ENCODE measurements at places on chromosomes 12 and 14.
A peak's percentile ranks its signal among the peaks of the same experiment; 100 is the strongest.

DNA sequence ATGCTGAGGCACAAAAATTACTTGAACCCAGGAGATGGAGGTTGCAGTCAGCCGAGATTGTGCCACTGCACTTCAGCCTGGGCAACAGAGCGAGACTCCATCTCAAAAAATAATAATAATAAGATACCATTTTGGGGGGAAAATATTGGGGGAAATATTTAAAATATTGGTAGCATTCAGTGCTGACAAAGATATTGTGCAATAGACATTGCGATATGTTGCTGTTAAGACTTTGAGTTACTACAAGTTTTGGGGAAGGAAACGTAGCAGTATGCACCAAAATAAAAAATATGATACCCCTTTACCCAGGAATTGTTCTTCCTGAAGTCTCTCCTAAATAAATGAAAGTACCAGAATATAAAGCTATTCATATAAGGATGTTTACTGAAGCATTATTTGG lies 37.7 kb upstream of the MYBPC1 start:
- DNase-seq, result no peak

- DNase-seq, result no peak
Measured at GRCh38 chr12:130423136-130423535, 85.4 kb downstream of the PIWIL1 start.

DNA sequence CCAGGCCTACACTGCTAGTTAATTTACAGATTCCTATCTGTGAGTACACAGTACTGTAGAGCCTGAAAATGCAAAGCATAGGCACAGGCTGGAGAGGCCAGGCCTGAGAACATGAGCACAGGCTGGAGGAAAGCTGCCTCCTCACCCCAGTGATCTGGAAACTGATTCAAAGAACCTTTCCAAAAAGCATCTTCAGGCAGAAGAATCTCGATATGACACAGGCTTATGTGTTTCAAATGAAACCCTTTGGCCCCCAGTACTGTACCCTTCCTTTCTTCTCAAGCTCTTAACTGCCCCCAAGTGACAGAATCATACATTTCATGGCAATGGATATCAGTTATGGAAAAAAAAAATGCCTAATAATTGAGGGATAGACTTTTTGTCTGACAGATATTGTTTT lies 122.0 kb downstream of the KCNC2 start:
- no peak for DNase-seq

DNA sequence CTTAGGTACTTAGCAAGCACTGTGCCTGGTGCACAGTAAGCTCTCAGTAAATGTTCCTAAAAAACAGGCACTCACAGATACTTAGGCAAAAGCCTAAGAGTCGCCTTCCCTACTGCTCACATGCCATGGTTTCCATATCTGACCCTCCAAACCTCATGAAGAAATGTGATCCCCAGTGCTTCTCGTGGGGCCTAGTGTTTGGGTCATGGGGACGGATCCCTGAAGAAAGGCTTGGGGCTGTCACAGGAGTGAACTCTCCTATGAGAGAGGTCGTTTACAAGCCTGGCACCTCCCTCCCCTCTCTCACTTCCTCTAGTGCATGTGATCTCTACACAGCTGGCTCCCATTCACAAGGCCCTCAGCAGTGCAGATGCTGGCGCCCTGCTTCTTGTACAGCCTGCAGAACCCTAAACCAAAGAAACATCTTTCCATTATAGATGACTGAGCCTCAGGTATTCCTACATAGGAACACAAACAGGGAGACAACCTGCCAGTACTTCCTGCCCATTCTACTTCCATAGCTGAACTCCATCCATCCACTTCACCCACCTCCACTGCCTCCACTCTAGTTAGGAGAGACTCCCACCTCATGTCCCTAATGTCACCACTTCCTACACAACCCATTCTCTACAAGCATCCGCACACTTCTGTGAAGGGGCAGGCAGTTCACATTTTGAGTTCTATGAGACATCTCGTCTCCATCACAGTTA lies 2.9 kb downstream of the SLC15A4 start:
- DNase-seq, result no peak

- no peak for DNase-seq
Measured at GRCh38 chr12:85821759-85822158, 14.4 kb downstream of the RASSF9 start.

GRCh38 chr12:20429852-20430251 lies 61.5 kb downstream of the PDE3A start:
- DNase-seq, result no peak

GRCh38 chr12:3723916-3724805 lies 28.7 kb downstream of the CRACR2A start:
- no peak for DNase-seq

- DNase-seq, result no peak
Measured at GRCh38 chr12:53047221-53048032, 2.4 kb upstream of the TNS2 start.

- DNase-seq, result no peak
Measured at GRCh38 chr12:131892711-131893604, 1.5 kb upstream of the ULK1 start.

GRCh38 chr14:65302571-65303189 lies 109.8 kb upstream of the FUT8 start:
- DNase-seq, result no peak

GRCh38 chr14:30179381-30180130 lies 251.9 kb upstream of the PRKD1 start:
- DNase-seq, result no peak

- DNase-seq, result peak; percentile 78
Measured at GRCh38 chr12:90235642-90236041, 527.0 kb upstream of the ATP2B1 start.

DNA sequence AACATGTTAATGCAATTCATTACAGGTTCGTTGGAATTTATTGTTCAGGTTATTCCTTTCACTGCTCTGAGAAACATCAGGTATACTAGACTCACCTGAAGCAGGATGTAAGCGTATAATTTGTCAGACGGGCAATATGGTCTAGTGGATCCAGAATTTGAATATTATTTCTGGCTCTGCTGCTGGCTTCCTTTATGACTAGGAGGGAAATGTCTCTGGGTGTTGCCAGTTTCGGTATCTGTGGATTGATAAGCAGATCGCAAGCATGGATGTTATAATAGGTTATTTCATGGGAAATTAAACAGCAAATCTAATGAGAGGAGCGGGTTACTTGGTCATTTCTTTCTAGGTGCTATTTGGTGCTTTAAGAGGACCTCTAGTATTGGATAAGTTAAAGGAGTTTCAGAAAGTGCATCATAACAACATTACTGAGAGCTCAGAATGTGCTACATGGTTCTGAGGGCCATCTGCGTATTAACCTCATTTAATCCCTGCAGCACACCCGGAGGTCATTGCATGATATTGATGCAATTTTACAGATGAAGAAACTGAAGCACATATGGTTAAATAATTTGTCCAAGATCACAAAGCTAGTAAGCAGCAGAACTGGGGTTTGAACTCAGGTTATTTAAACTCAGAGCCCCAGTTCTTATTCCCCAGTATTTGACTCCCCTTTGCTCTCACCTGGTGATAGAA lies 47.3 kb upstream of the BCAT1 start:
- no peak for DNase-seq

DNA sequence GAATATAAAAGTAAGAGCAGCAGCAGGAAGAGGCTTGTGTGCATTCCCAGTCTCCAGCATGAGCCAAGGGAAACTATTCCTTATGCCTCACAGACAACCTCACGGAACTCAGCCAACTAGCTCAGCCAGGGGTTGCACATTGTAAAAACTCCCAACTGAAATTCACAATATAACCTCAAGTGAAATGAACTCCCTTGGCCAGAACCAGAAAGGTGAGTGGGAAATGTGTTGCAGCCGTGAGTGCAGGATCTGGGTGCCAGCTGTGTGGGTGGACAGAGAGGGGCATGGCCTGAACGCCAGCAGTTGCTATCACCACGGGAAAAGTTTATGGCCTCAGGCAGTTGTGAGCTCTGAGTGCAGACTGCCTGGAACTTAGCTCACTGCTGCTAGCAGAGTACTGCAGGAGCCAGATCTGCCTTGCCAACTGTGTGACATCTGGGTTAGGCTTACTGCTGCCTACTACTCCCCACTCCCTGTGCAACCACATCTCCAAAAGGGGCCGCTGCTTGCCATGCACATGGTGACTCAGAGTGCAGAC lies 2.3 kb upstream of the CLEC1A start:
- no peak for DNase-seq

DNA sequence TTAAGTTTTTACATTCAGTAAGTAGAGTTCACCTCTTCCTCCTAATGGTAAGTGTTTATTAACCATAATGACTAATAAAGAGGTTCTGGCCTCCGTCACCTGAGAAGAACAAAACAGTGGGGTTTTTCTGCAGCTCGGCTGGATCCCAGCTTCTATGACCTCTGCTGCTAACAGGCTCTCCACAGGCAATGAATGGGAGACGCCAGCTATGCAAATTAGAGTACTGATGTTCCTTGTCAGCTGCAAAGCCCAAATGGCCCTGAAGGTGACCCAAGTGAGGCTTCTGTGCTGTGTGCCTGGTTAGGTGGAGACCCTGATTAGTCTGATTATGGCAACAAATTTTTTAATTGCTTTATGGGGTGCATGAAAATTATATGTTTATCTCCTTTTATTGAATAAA lies 218.1 kb downstream of the APAF1 start:
- no peak for DNase-seq

GRCh38 chr12:12294215-12295005 lies 27.6 kb upstream of the LRP6 start:
- no peak for DNase-seq

GRCh38 chr12:24591715-24592440 lies 357.0 kb downstream of the BCAT1 start:
- no peak for DNase-seq

DNA sequence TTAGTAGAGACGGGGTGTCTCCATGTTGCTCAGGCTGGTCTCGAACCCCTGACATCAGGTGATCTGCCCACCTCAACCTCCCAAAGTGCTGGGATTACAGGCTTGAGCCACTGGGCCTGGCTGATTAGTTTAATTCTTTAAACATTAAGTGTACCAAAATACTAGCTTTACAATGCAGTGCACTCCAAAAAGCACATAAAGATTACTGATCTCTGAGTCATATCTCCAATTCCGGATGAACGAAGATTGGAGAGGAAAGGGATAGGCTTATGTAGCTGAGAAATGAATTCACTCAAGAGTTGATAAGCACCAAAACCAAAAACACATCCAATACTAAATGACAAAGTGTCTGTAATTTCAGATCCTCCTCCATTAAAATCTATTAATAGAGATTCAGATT lies 15.1 kb downstream of the NAV3 start:
- peak; percentile 40 for DNase-seq

DNA sequence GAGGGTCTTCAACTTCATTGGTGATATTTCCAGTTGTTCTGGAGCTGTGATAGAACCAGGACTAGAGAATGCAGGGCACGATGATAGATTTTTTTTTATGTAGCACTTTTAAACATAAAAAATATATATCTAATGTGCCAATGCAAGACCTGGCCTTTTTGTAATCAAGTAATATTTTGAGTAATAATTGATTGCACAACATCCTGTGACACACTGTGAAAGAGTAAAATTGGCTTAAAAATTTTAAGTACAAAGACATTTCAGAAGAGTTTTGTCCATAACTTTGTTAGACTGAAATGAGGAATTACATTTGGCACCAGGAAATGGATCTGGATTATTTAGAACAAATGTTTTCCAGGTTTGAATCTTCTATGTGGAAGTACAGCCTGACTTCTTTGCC lies 22.1 kb downstream of the PRKCH start:
- no peak for DNase-seq
